Mesothelial cell of epicardium (in vitro differentiated cells): ENCODE measurements at places on chromosomes 12 and 14. TPM values are rescaled to one million over a fixed set of nuclear protein-coding genes. Genes with fewer than 3 reads are reported as not detected.

Gene AKAP5
- 2.0 to 2.1 TPM (median 2.1 TPM) in 3 replicates for total RNA-seq

Gene WNT1
- total RNA-seq, result not detected in 3 replicates

Gene SYNDIG1L
- 0.38 to 0.58 TPM (median 0.38 TPM) in 3 replicates for total RNA-seq

Gene LMNTD1
- total RNA-seq, result 0.54 TPM in 1 of 3 replicates, not detected in the others

Gene KRT86
- 0.16 TPM in 1 of 3 replicates, not detected in the others for total RNA-seq

Gene GPD1
- 0.72 to 1.2 TPM (median 1.1 TPM) in 3 replicates for total RNA-seq

Gene GPRC5A
- total RNA-seq, result 107 to 116 TPM (median 108 TPM) in 3 replicates

Gene HSPB8
- total RNA-seq, result 13.5 to 16.8 TPM (median 15.7 TPM) in 3 replicates

Gene TC2N
- total RNA-seq, result 8.5 to 11.6 TPM (median 9.9 TPM) in 3 replicates

Gene ZCCHC8
- total RNA-seq, result 27.2 to 28.6 TPM (median 28.4 TPM) in 3 replicates

Gene C14orf39
- total RNA-seq, result 1.3 to 2.3 TPM (median 1.6 TPM) in 3 replicates

Gene PIK3C2G
- total RNA-seq, result 2.6 to 4.1 TPM (median 2.7 TPM) in 3 replicates

Gene OR6C2
- not detected in 3 replicates for total RNA-seq

Gene LRRC9
- total RNA-seq, result 0.34 to 0.45 TPM (median 0.44 TPM) in 3 replicates

- H3K4me3 ChIP-seq, result no peak overlapping the region
- peaks cover 12% of the 10 kb centered on the region for H3K36me3 ChIP-seq
- H3K27me3 ChIP-seq, result no peaks in the 10 kb centered on the region
- H3K27ac ChIP-seq, result no peak overlapping the region
- DNase-seq, result no peak
Observed at GRCh38 chr12:12520273-12520672, 42.4 kb downstream of the DUSP16 start.

DNA sequence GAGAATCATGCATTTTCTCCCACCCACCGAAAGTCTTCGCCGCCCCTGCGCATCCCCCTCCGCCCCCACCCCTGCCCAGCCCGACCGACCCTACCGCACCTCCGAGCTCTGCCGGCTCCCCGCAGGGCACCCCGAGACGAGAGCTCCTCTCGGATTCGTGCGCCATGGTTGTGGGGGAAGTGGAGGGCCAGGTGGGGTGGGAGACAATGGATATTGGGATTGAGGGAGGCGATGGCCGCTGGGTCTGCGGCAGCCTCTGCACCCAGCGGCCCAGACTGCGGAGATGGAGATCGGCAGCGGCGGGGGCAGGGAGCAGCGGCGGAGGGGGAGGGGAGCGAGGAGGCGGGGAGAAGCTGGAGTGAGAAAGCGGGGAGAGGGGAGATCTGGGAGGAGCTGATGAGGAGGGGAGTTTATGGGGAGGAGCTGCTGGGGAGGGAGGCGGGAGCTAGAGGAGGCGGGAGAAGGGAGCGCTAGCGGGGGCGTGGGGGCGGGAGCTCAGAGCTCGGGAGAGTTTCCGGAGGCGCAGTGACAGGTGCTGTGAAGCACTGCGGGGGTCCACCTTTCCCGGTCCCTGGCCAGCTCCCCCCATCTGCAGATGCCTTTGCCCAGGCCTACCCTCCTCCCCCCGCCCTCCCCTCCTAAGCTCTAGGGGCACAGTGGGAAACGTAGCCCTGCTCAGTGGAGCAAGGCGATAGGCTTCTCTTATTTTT lies at the start of gene SALL2:
Gene SALL2, minus strand, starts transcription at position 385 of the 710 bp plus-strand sequence. Its CDS starts 219 bp downstream, at position 166.
- peak within 1 kb of the TSS; percentile 90 for H3K27ac ChIP-seq
- DNase-seq, result peak; percentile 75
- H3K4me3 ChIP-seq, result peak within 1 kb of the TSS; percentile 80
- H3K36me3 ChIP-seq, result peaks cover 25% of the 10 kb centered on the region
- H3K4me1 ChIP-seq, result peaks cover 33% of the 10 kb centered on the region

DNA sequence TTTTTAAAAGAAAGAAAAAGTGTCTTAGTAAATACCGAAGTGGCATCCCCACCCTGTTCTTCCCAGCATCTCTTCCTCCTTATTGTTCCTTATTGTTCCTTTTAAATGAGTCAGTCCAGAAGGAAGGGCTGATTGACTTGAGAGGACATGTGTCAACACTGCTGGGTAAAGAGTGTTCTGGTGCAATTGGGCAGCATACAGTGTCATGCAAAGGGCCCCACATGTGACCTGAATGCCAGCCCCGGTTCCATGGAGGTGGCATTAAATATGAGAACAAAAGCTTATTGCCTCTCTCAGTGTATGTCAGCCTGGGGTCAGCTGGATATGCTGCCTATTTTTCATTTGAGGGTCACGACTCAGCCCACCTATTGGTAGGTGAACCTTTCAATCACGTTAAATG lies 58.9 kb upstream of the RIC8B start:
- no peak overlapping the region for H3K4me3 ChIP-seq
- H3K27me3 ChIP-seq, result peaks cover 15% of the 10 kb centered on the region
- H3K4me1 ChIP-seq, result no peaks in the 10 kb centered on the region
- H3K36me3 ChIP-seq, result no peaks in the 10 kb centered on the region

DNA sequence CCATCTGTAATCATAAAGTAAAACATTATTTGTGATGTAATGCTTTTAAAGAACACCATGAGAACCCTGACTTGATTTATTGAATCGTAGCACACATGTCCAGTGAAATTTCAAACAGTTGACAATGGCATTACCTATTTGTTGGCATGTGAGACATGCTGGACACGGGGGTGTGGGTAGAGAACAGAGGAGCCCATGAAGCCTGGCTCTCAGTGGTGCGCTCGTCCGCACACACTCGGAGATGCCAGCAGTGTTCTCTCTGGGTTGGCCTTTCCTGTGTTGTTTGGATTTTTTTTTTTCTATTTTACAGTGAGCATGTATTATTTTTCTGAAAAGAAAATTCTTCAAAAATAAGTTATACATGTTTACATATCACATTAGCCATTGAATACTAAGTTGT lies 78.2 kb downstream of the PPP2R5C start:
- peak overlapping the region; percentile 69 for H3K27ac ChIP-seq
- DNase-seq, result no peak
- peaks cover 3% of the 10 kb centered on the region for H3K36me3 ChIP-seq
- no peak overlapping the region for H3K4me3 ChIP-seq
- H3K27me3 ChIP-seq, result no peaks in the 10 kb centered on the region
- H3K4me1 ChIP-seq, result peaks cover 3% of the 10 kb centered on the region

- no peaks in the 10 kb centered on the region for H3K36me3 ChIP-seq
- peak overlapping the region; percentile 74 for H3K27ac ChIP-seq
- H3K4me3 ChIP-seq, result peak overlapping the region; percentile 45
- peaks cover 24% of the 10 kb centered on the region for H3K4me1 ChIP-seq
- no peak for DNase-seq
Observed at GRCh38 chr12:46124848-46125619, 134.7 kb upstream of the SCAF11 start.

DNA sequence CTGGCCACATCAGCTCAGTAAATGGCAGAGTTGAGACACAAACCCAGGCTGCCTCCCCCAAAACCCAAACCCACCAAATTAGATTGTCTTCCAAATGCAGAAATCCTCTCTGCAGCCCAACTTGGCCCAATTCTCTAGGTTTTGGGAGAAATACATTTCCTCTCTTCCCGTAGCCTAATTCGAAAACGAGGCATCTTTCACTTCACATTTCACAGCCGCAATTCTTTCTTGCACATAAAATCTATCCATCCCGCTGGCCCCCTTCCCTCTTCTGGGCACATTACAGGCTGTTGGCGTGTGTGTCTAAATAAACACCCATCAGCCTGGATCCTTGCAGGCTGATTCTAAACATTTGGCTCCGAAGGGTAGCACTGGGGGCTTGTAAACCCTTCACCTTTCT lies 83.8 kb upstream of the VRK1 start:
- H3K27me3 ChIP-seq, result peaks cover 11% of the 10 kb centered on the region
- no peaks in the 10 kb centered on the region for H3K4me1 ChIP-seq
- H3K4me3 ChIP-seq, result no peak overlapping the region
- no peak overlapping the region for H3K27ac ChIP-seq

GRCh38 chr12:93638095-93638494 lies 39.1 kb upstream of the CRADD start:
- H3K27me3 ChIP-seq, result peaks cover 6% of the 10 kb centered on the region
- DNase-seq, result no peak
- no peak overlapping the region for H3K27ac ChIP-seq
- H3K4me3 ChIP-seq, result no peak overlapping the region
- no peaks in the 10 kb centered on the region for H3K36me3 ChIP-seq

GRCh38 chr12:131121705-131122405 lies 168.1 kb downstream of the ADGRD1 start:
- H3K4me3 ChIP-seq, result no peak overlapping the region
- no peak for DNase-seq
- no peaks in the 10 kb centered on the region for H3K36me3 ChIP-seq
- H3K27ac ChIP-seq, result no peak overlapping the region

DNA sequence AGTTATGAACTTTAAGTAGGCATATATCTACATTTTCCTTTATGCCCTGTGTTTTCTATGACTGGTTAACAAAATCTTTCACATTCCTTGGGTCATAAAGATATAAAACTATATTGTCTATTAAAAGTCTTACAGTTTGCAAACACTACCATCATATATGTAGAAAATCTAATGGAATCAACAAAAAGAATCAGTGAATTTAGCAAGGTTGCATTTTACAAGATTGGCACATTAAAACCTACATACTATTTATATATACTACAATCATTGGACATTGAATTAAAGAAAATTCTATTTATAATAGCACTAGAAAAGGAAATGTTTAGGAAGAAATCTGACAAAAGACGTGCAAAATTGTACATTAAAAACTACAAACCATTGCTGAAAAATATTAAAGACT lies 173.3 kb upstream of the ABCD2 start:
- no peaks in the 10 kb centered on the region for H3K4me1 ChIP-seq
- H3K36me3 ChIP-seq, result no peaks in the 10 kb centered on the region
- H3K27ac ChIP-seq, result no peak overlapping the region
- no peak for DNase-seq
- H3K27me3 ChIP-seq, result no peaks in the 10 kb centered on the region

- peaks cover 59% of the 10 kb centered on the region for H3K4me1 ChIP-seq
- H3K4me3 ChIP-seq, result peak overlapping the region; percentile 95
- H3K36me3 ChIP-seq, result no peaks in the 10 kb centered on the region
- DNase-seq, result no peak
- H3K27ac ChIP-seq, result peak overlapping the region; percentile 97
Observed at GRCh38 chr12:51025338-51025835, 797 bp downstream of the SLC11A2 start.

GRCh38 chr12:71702590-71702989 lies 16.7 kb downstream of the TMEM19 start:
- no peak overlapping the region for H3K27ac ChIP-seq
- no peak overlapping the region for H3K4me3 ChIP-seq
- peaks cover 17% of the 10 kb centered on the region for H3K4me1 ChIP-seq
- DNase-seq, result no peak
- peaks cover 25% of the 10 kb centered on the region for H3K36me3 ChIP-seq
- no peaks in the 10 kb centered on the region for H3K27me3 ChIP-seq

- no peak for DNase-seq
- no peaks in the 10 kb centered on the region for H3K36me3 ChIP-seq
- no peaks in the 10 kb centered on the region for H3K4me1 ChIP-seq
Observed at GRCh38 chr14:61638595-61639387, 56.5 kb upstream of the HIF1A start.

DNA sequence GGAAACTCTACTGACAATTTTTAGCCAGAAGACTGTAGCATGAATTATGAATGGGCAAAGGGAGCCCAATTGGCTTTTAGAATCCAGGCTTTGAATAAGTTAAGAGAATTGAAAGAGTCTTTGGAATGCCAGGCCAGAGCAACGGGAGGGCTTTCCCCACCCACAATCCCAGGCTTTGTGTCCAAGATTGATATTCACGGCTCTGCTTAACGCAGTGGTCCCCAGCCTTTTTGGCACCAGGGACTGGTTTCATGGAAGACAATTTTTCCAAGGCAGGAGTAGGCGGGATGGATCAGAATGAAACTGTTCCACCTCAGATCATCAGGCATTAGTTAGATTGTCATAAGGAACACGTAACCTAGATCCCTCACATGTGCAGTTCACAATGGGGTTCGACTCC lies 79.6 kb downstream of the EPS8 start:
- H3K4me1 ChIP-seq, result peaks cover 20% of the 10 kb centered on the region
- H3K36me3 ChIP-seq, result no peaks in the 10 kb centered on the region
- H3K27me3 ChIP-seq, result no peaks in the 10 kb centered on the region
- H3K27ac ChIP-seq, result no peak overlapping the region
- no peak for DNase-seq

GRCh38 chr12:52073531-52074381 lies 4.0 kb downstream of the ATG101 start:
- H3K27me3 ChIP-seq, result no peaks in the 10 kb centered on the region
- no peak overlapping the region for H3K27ac ChIP-seq
- peaks cover 29% of the 10 kb centered on the region for H3K36me3 ChIP-seq
- H3K4me1 ChIP-seq, result peaks cover 32% of the 10 kb centered on the region
- DNase-seq, result no peak

DNA sequence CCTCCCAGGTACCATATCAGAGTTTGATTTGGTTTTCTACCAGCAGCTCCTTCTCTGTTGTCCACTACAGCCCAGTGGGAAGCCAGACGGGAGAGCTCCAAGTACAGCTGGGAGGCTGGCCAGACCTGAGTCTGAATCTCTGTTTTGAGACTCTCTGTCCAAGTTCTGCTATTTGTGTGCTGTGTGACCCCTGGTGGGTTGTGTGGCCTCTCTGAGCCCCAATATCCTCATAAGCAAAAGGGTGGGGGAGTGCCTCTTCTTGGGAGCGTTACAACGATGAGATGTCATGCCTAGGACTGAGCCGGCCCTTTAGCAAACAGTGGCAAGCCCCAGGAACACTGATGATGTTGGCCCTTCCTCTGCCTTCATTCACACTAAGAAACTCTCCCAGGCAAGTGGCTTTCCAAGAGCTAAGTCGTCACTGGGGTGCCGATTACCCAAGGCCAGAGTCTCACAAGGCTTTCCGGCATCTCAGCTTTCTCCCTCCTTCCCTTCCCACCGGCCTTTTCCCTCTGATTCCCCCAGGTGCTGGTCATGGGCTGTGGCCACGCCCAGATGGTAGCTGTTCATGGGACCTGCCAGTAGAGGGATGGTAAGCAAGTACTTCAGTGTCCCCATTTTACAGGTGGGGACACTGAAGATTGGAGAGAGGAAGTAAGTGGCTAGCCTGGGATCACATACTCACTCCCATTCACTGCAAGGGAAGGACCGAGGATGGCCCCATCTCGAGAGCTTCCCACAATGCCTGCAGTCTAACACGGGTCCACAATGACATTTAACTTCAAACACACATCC lies 47.7 kb downstream of the BCL11B start:
- no peaks in the 10 kb centered on the region for H3K27me3 ChIP-seq
- peaks cover 19% of the 10 kb centered on the region for H3K4me1 ChIP-seq
- no peak overlapping the region for H3K4me3 ChIP-seq
- H3K36me3 ChIP-seq, result no peaks in the 10 kb centered on the region
- no peak for DNase-seq

GRCh38 chr12:102043928-102044327 lies 17.9 kb downstream of the WASHC3 start:
- H3K36me3 ChIP-seq, result peaks cover 3% of the 10 kb centered on the region
- DNase-seq, result no peak
- H3K4me3 ChIP-seq, result no peak overlapping the region
- no peak overlapping the region for H3K27ac ChIP-seq
- no peaks in the 10 kb centered on the region for H3K4me1 ChIP-seq
- H3K27me3 ChIP-seq, result no peaks in the 10 kb centered on the region

GRCh38 chr12:57723630-57723962 lies 14.9 kb downstream of the AGAP2 start:
- peaks cover 4% of the 10 kb centered on the region for H3K4me1 ChIP-seq
- H3K27me3 ChIP-seq, result peaks cover 57% of the 10 kb centered on the region
- no peak overlapping the region for H3K27ac ChIP-seq
- peaks cover 20% of the 10 kb centered on the region for H3K36me3 ChIP-seq
- H3K4me3 ChIP-seq, result no peak overlapping the region
- DNase-seq, result no peak
